Stimulated activated CD8-positive, alpha-beta memory T cell treated with anti-CD3 and anti-CD28 coated beads, Interleukin-12 subunit alpha, Interleukin-12 subunit beta, amount 100 ng/mL, for 1 hour (primary cell): ENCODE measurements at places on chromosomes 6 and 20.

GRCh38 chr6:112027942-112028674 is 25.8 kb upstream of the CCN6 start:
- no peak for DNase-seq

DNA sequence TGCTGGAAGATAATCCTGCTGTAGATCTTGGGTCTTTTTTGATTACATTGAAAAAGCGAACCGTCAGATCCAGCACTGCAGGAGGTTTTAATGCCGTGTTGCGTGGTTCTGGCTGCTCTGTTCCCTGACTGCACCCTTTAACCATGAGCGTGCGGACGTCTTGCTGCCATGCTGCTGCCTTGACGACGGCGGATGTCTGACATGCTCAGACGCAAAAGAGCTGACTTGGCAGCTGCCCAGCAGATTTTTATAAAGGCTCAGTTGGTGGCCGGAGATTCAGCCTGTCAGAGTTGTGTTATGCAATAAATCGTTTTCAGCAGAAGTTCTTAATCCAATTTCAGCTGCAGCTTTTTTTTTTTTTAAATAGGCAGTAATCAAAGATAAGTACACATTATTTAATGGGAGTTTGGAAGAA is 119.4 kb downstream of the JARID2 start:
- peak; percentile 18 for DNase-seq

DNA sequence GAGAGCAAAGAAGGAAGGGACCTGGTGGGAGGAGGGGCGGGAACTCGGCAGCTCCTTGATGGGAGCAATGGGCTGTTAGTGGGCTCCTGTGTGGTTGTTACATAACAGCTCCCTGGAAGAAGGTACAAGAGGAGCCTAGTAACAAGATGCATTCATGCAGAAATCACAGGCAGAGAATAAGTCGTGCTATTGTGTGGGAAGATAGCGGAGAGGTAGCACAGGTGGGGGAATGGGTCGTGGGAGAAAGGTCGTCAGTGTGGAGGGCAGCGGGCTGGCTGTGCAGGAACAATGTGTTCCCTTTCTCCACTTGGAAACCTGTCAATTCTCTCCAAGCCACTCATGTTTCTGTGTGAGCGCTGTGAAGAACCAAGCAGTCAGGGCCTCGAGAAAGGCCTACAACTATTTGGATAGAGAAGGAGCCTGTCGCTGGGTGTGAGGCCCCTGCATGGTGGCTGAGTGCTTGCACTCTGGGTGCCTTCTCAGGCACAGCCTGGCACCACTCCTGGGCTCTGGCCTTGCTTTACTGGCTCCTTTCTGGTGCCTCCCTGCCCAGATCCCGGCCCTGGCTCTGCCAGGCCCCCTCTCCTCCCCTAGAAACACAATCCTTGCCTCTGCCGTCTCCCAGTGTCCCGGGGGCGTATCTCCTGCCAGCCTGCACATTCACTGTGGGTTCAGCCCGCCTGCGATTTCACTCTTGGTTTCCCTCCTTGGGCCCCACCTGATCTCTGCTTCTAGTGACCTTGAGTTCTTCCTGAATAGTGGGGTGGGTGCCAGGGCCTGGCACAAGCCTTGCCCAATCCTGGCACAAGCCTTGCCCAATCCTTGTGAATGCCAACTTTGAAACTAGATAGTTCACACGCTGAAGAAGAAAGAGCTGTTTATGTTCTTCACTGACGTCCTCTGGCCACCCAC is 7.4 kb upstream of the FGD2 start:
- DNase-seq = no peak

- no peak for DNase-seq
Observed at GRCh38 chr20:42100137-42100704, 482.0 kb upstream of the CHD6 start.

DNA sequence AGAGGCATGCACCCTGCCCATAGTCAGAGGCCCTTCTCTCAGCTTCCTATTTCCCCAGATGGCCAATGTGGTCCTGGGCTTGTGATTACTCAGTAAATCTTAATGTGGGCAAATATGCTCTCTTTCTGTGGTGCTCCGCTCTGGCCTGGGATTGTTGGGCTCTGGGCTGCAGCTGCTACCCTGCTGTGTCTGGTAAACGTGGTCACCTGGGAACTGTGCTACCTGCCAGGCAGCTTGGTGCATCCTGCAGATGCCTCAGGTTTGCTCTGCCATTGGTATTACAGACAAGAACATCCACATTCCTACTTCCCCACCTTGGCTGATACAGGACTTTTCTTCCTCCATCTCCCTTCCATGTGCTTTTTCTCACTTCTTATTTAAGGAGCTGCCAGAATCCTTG is 611.5 kb upstream of the IMPG1 start:
- no peak for DNase-seq

GRCh38 chr6:10759312-10759839 is 11.8 kb downstream of the TMEM14B start:
- DNase-seq = no peak

GRCh38 chr20:40765814-40766480 is 76.9 kb upstream of the MAFB start:
- no peak for DNase-seq

- no peak for DNase-seq
Observed at GRCh38 chr20:23857962-23858595, 21.5 kb downstream of the CST5 start.

GRCh38 chr6:4401408-4402368 is 266.3 kb upstream of the ECI2 start:
- DNase-seq = no peak

DNA sequence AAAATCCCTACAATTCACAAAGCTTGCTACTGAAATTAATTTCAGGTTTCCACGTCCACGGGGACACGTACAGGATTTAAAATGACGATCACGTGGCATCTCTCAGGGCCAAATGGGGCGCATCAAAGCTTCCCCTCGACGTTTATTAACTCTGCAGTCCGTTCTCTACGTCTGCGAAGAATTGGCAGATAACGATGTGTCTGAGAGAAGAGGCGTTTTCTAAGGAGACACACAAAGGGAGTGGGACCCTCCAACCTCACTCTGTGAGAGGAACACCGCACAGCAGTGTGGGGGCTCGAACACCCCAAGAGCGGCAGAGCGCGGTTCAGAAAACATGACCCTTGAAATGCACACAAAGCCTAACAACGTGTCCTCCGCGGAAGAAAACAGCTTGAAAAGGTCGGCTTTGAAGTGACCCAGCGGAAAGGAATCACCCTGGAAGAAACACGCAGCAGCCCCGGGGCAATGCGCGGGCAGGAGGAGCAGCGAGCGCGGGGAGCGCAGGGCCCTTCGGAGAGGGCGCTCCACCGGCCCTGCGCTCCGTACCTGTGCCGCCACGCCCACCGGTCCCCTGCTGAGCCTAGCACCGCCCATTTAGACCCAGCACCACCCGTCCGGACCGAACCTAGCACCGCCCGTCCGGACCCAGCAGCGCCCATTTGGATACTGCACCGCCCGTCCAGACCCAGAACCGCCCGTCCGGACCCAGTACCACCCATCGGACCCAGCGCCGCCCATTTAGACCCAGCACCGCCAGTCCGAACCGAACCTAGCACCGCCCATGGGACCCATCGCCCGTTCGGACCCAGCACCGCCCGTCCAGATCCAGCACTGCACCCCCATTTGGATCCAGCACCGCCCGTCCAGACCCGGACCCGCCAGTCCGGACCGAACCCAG is 1.1 kb upstream of the AFDN start:
- no peak for DNase-seq

GRCh38 chr6:6900569-6901204 is 207.1 kb upstream of the RREB1 start:
- DNase-seq = no peak

GRCh38 chr6:144630857-144631256 is 345.7 kb downstream of the UTRN start:
- DNase-seq = no peak

- no peak for DNase-seq
Observed at GRCh38 chr6:40398034-40398691, 189.0 kb downstream of the LRFN2 start.

DNA sequence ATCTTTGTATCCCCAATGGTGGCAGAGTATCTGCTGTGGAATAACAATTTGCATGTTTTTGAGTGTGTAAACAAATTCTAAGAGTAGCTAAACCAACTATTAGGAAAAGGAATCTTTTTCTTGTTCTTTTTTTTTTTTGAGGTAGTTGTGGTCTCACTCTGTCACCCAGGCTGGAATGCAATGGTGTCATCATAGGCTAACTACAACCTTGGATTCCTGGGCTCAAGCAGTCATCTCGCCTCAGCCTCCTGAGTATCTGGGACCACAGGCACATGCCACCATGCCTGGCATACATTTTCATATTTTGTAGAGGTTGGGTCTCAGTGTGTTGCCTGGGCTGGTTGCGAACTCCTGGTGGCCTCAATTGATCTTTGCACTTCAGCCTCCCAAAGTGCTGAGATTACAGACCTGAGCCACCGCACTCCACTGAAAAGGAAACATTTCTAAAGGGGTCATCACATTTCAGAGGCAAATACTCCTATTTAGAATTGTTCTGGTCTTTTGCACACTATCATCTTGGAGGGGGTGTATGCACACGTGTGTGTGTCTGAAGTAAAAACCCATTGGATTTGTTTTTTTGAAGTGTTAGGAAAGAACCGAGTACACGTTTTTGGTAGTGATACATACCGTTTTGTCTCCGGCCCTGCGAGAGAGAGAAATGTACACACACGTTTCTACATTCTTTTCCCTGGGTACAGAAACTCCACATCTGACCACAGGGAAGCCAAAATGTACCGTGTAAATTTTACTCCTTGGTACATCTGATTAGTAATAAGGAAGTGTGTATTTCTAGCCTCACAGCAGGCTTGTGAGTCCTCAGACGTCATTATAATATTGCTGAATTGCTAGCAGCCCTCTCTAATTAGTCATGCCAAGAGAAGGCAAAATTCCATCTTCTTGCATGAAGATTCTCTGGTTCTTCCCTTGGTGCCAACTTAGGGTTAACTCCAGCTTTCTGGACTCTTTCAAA is 183.6 kb downstream of the JARID2 start:
- no peak for DNase-seq

GRCh38 chr6:122645256-122645655 is 35.1 kb downstream of the PKIB start:
- no peak for DNase-seq

DNA sequence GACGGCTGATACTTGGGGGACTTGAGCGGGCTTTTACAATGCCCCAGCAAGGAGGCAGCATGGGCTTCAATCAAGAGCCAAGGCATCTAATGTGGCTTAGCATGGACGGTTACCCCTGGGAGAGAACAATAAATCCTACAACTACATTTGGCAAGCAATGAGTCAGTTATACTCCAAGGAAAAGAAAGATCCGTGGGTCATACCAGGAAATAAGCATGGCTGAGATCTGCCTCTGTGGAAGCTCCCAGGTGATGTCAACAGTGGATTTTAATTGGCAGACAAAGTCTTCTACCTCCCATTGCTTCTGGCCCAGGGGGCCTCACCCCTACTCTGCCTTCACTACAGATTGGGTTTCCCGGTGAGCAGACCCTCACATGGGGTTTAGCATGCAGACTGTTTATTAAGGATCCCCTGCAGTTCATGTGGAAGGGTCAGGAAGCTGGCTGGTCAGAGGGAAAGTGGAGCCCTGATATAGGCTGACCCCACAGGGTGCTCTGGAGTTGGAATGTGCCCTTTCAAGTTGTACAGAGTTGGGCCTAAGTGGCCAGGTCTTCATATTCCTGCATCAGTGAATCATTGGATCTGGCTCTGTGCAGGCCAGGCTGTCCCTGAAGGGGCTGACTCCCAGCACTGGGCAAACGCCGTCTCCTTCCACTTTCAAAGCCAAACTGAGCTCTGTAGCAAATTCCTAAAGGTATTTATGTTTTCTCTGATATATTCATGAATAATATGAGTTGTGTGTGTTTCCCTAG is 91.3 kb upstream of the GGTLC1 start:
- no peak for DNase-seq

- no peak for DNase-seq
Observed at GRCh38 chr20:17614176-17614811, 44.4 kb downstream of the DSTN start.

- no peak for DNase-seq
Observed at GRCh38 chr6:138541823-138542481, 42.7 kb upstream of the NHSL1 start.

DNA sequence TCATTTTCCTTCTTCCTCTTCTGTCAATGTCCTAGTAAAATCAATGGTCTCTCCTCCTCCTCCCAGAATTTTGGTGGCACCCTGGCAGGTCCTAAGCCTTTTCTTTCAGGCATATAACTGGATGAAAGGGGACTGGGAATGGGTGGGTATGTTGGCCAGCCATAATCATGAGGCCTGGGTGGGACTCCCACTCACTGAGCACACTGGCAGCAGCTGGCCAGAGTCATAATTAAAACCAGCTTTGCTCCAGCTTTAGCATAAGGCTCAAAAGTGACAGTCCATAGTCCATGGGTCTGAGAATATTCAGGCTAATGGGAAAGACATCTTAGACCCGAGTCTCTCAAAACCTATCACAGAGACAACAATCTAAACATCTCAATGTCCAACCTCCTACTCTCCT is 190.0 kb upstream of the BTBD3 start:
- DNase-seq = no peak

DNA sequence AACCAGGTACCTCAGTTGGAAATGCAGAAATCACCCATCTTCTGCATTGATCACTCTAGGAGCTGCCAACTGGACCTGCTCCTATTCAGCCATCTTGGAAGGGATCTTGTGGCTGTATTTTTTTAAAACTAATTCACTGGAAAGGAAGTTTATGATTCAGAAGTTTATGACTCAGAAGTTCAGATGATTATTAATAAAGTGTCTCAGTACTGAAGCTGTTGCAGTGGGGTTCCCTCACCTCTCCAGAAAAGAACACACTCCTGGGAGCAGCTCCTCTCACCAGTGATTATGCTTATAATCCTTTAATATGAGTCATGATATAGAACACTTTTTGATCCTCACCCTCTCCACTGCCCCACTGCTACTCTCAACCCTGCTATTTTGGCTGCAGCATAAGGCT is 291.2 kb upstream of the HS3ST5 start:
- DNase-seq = no peak

DNA sequence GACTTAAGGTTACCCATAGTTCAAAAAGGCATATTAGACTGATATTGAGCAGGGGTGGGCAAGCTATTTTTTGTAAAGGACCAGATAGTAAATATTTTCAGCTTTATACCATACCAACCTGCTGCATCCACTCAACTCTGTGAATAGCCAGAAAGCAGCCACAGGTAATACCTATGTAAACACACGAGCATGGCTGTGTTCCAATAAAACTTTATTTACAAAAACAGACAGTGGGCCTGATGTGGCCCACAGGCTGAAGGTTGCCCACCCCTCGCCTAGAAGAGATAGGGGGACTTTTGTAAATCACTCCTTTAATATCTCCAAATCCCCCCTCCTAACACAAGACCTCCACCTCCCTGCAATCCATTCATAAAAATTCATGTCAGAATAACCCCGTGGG is 64.4 kb downstream of the PSMG4 start:
- no peak for DNase-seq
